Stimulated activated CD4-positive, alpha-beta T cell treated with anti-CD3 and anti-CD28 coated beads, Interleukin-1b, Interleukin-23, amount 100 ng/mL, for 1 hour (primary cell): ENCODE measurements at places on chromosomes 1 and 21.

GRCh38 chr1:21857142-21857839 lies 45.2 kb downstream of the LDLRAD2 start:
- DNase-seq: no peak

DNA sequence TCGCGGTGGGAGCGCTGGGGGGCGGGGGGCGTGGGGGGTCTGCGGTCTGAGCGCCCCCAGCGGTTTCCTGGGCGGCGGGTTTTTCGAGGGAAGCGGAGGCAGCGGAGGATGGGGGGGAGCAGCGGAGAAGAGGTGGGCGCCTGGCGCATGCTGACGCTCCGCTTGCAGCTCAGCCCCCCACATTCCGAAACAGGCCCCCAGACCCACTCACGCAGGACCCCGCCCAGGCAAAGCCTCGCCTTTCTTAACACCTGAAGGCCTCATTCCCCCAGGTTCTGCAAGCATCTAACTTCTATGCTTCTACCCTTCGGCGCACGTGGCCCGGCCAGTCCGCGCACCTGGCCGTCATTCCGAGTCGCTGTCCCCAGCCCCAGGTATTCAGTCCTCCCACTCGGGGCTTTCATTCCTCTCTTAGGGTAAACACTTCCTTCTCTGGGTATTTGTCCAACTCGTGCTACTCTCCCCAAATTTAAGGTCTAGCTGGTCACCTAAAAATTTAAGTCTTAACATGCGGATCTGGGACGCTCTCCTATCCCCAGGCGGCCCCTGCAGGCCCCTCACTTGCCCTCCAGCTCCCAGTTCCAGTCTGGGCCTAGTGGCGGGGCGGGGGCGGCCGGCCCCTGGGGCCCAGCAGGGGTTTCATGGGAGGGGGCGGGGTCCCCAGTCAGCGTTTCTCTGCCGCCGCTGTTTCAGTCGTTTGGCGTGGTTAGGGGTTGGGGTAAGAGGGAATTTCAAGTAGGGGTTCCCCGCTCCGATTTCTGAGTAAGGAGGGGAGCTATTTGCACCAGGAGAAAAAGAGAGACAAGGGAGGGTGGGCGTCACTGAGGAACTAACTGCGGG lies 2.8 kb upstream of the ZBTB7B start:
- no peak for DNase-seq

- DNase-seq: no peak
Observed at GRCh38 chr1:47424336-47424982, 8.4 kb downstream of the FOXE3 start.

DNA sequence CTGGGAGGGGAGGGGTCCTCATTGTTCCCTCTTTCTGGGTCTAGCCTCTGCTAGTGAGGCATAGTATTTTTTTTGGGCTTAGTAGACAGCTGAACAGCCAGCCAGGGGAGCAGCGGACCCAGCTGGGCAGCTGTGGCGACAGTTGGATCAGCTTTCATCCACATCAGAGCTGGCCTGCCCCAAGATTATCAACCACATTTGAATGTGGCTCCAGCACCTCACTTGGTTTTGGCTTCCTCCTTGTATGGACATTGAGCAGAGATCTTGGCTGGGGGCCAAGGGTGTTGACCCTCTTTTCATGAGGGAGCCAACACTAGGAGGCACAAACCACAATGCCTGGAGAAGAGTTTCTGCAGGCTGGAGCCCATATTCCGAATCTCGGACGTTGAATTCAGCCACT lies 25.0 kb downstream of the WNT4 start:
- no peak for DNase-seq

GRCh38 chr1:115404911-115405310 lies 66.9 kb upstream of the NGF start:
- no peak for DNase-seq

GRCh38 chr1:24357038-24357437 lies 37.9 kb downstream of the GRHL3 start:
- DNase-seq: no peak

DNA sequence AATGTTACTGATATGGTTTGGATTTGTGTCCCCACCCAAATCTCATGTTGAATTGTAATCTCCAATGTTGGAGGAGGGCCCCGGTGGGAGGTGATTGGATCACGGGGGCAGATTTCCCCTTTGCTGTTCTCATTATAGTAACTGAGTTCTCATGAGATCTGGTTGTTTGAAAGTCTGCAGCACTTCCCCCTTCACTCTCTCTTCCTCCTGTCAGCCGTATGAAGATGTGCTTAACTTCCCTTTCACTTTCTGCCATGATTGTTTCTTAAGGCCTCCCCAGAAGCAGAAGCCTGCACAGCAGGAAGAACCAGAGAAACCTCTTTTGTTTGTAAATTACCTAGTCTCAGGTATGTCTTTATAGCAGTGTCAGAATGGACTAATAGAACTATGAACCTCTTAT lies 28.4 kb downstream of the TRIM33 start:
- DNase-seq: no peak

- DNase-seq: no peak
Observed at GRCh38 chr21:38249256-38249655, 7.5 kb upstream of the KCNJ15 start.

GRCh38 chr21:44751186-44751798 lies 39.9 kb upstream of the TSPEAR start:
- no peak for DNase-seq

GRCh38 chr21:28899744-28900143 lies 92.9 kb downstream of the LTN1 start:
- no peak for DNase-seq
